GM03348 (cell line): ENCODE measurements at places on chromosomes 12 and 14.

- DNase-seq, result peak; percentile 64
Observed at GRCh38 chr12:7017870-7018349, 366 bp downstream of the LPCAT3 start.

GRCh38 chr14:51093371-51094281, 1.3 kb downstream of the TRIM9 start:
- DNase-seq, result no peak

GRCh38 chr12:66063916-66064315, 66.6 kb downstream of the LLPH start:
- no peak for DNase-seq

- DNase-seq, result no peak
Observed at GRCh38 chr12:77599782-77600467, 230.8 kb upstream of the NAV3 start.

DNA sequence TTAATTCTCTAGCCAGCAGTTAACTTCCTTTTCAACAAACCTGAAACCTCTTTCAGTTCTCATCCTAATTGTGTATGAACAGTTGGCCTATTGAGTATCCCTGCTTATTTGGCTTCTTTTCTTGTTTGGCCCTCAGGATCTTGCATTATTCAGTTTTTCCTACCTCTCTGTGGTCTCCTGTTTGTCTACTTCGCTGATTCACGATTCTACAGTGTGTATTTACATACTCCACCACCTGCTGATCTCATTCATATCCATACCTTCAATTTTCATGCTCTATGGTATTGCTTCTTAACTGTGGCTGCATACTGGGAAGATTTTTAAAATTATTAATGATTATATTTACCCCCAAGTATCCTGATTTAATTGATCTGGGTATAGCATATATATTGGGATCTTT, 56.4 kb downstream of the RASSF9 start:
- no peak for DNase-seq

GRCh38 chr14:68244262-68244980, 424.8 kb downstream of the RAD51B start:
- no peak for DNase-seq
